CD4-positive, alpha-beta T cell treated with Interferon gamma for 1 hour (primary cell): ENCODE measurements at places on chromosomes 4 and X.
A peak's percentile ranks its signal among the peaks of the same experiment; 100 is the strongest.

GRCh38 chr4:53040459-53040815 is 178.3 kb downstream of the RASL11B start:
- DNase-seq: no peak

DNA sequence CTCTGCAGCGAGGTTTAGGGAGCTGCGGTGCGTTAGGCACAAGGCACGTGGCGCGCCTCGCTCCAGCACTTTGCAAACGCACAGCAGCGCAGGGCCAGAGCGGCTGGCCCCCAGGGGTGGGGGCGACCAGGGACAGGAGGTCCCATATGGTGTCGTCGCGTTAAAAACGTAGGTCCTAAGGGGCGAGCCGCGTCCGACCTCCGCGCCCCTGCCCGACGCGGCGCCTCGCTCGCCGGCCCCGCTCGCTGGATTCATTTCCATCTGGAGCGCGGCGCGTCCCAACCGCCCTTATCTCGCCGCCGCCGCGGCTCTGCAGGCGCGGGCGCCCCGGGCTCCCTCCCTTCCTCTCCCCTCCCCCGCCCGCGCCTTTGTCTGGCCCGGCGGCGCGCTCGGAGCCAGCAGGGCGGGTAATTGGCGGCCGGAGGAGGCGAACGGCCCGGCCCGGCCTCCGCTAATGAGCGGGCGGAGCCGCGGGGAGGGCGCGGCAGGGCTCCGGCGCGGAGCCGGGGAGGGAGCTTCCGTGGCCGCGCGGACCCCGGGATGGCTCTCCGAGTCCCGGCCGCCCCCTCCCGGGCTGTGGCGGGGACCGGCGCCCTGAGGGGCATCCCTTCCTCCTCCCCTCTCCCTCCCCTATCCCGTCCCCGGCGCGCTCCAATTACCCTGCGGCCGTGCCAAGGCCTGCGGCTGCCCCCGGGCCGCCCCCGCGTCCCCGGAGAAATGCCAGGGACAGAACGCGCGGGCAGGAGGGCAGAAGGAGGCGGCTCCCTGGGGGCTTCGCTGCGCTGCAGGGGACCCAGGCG is 409.0 kb downstream of the BCOR start:
- no peak for DNase-seq

- no peak for DNase-seq
Measured at GRCh38 chrX:33204889-33205288, 6.5 kb downstream of the DMD start.

DNA sequence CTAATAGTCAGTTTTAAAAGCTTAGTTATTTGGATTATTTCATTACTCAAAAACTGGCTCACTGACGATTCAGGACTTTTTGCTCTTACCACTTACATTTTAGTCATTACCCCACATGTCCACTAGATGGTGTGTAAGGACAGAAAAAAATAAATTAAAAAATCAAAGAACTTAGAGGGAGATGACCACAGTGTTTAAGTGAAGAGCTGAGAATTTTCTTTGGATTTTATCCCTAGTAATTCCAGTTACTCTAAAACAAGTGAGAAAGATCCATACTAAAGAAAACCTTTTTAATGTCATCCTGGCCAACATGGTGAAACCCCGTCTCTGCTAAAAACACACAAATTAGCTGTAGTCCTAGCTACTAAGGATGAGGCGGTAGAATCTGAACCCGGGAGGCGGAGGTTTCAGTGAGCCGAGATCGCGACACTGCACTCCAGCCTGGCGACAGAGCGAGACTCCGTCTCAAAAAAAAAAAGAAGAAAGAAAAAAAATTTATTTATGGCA is 26.4 kb upstream of the TMPRSS11B start:
- DNase-seq: no peak

DNA sequence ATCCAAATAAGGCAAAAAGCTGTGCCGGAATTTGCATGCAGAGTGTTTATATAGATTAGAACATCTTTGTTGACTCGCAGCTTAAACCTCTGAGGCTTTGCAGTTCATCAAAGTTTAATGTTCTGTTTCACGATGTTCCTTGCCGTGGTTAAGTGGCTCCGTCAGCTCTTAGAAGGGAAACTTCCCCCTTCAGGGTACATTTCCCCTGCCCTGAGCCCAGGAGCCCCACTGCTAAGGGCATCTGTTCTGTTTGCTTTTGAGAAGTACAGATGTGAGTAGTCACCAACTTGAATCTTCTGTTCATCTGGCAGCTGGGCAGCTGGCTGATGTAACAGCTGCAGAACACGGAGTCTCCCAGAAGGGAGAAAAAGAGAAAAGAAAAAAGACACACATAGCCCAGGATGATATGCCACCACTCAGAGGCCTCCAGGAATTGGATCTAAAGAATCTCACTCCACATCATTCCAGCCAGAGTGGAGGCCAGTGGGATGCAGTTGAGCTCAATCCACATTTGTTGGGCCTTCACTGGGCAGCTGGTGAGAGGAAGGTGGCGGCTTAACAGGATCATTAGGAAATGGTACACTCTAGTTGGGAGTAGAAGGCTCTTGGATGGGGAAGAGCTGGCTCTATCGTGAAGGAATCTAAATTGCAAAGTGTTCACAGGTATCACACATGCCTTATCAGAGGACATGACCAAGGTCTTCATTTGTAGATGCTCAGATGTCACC is 178.7 kb upstream of the RBPJ start:
- peak; percentile 10 for DNase-seq

- DNase-seq: no peak
Measured at GRCh38 chr4:42050516-42051249, 60.4 kb downstream of the SLC30A9 start.

- DNase-seq: no peak
Measured at GRCh38 chrX:105191878-105192277, 28.6 kb downstream of the TEX13A start.

DNA sequence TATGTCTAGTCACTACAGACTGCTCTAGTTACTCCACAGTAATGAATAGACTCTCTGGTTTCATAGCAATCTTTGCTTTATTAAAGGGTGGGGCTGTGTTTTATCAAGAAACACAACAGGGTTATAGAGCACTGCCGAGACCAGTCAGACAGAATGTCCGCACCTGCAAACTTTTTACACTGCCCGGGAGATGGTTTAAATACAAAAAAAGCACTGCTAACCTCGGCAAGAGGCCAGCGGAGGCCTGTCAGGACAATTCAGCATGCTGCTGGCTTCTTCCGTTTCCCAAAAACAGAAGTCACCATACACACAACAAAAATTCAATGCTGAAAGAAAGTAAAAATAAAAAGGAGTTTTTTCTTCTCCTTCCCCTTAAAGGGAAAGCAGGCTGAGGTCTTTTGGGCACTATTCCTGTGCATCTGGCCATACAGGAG is 67.4 kb downstream of the IRF2 start:
- DNase-seq: no peak

- DNase-seq: no peak
Measured at GRCh38 chrX:39654952-39655351, 442.8 kb downstream of the BCOR start.

DNA sequence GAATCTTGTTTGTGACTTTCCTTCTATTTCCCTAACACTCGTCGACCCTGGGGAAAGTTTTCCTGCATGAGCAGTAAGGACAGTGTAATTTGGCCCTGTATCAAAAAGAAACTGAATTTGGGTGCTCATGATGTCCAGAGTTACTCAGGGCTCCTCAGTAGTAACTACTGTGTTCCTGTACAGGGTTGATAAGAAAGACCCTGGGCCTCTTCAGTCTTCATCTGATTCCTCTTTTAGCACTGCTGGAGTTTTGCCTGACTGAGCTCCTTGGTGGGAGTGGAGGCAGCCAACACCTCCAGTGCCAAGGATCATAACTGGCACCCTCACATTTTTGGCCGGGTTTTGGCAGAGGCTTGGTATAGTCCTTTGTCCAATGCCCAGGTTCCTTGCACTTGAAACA is 7.1 kb upstream of the AREG start:
- DNase-seq: no peak

DNA sequence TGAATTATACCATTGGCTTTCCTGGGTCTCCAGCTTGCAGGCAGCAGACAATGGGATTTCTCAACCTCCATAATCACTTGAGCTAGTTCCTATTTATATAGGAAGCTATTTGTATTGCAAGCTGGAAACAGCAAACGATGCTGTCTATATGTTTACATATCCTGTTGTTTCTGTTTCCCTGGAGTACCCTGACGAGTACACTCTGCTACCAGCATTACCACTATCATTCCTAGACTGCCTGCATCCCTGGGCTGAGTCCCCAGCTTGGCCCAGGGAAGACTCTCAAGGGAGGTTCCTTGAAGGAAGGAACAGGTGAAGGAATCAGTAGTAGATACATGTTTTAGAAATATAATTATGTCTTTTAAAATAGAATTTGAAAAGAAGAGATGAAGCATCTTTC is 81.4 kb downstream of the EVC2 start:
- DNase-seq: no peak

DNA sequence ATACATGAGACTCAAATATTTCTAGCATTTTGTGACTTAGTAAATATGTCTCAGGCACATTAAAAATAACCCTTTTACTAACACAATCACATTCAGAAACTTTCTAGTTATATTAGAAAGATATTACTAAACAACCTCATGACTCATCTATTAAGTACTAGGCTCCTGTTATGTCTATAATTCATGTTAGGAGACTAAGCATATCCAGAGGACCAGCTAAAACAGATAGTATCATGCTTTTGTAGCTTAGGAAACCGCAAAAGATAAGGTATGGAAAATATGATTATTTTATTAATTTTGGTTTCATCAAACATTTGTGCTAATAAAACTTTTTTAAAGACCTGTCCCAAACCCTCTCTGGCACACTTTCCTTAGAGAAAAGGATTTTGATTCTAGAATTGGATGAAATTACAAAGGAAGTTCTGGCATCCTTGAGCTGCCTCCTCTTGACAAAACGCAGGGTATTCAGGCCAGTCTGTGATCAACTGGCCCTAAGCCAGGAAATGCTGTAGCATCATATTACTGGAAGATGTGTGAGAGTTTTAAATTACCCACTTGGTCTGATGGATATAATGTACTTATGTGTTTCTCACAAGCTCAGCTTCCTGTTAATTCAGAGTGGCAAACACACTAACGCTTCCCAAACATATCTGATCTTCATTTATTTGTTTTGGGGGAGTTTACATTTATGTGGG is 60.4 kb downstream of the NRK start:
- no peak for DNase-seq

GRCh38 chr4:140523370-140523856 is 555 bp upstream of the ELMOD2 start:
- DNase-seq: no peak
